AG10803 (cell line): ENCODE measurements at places on chromosomes 6 and 20.

DNA sequence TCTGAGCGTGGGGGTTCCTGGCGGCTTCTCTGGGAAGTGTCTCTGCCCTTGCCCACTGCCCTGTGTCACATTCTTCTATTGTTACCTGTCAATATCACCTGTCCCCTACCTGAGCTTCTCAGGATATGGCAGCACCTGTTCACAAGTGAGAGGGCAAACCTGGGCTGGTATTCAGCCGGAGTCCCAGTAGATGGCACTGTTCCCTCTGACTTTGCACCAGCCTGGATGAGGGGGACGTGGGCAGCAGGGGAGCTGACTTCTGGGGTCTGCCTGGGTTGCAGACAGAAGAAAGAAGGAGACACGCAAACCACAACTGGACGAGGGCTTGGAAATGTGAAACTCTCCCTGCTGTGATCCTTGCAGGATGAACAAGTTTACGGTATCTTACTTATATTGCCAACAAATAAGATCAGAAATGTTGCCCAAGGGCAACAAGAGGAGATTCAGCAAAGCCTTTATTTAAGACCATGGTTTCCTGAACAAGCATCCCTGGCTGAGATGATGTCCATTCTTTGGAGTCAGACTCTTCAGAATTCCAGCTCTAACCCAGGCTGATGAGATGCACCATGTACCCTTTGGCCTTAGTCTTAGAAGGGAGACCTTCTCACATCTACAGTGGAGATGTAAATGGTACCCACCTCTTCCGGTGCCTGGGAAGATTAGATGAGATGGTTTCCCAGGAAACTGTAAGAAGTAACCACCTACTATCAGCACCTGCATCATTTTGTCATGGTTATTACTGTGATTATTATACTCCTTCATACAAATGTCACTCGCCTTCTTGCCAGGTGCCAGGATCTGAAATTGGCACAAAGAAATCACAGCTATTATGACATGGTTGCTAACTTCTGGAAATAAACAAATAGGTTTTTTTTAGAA lies 400.0 kb upstream of the CDH4 start:
- DNase-seq, result no peak

- DNase-seq, result no peak
These were observed 15.9 kb downstream of the BCL2L1 start for GRCh38 chr20:31706607-31707257.

GRCh38 chr6:1838604-1839213 lies 229.0 kb downstream of the FOXC1 start:
- DNase-seq, result no peak

DNA sequence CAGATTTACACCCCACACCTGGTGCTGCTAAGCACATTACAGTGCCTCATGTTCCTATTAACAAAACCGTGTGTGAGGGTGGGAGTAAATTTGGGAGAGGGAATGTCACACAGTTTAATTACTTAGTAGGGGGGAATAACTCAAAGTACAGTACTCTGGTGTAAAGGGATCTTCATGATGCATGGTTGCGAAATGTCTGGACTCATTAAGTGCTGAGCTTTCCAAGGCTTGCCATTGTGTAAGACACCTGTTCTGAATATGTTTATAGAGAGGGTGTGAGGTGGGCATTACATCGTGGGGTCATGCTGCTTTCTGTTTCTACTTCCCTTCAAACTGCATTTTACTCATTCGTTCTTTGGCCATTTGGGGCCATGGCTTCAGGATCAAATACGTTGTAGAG lies 181.2 kb downstream of the ADGRG6 start:
- DNase-seq, result peak; percentile 9

GRCh38 chr6:17851720-17852161 lies 135.7 kb downstream of the KIF13A start:
- no peak for DNase-seq

- no peak for DNase-seq
These were observed 6.4 kb downstream of the ATXN1 start for GRCh38 chr6:16754876-16755275.

- no peak for DNase-seq
These were observed 116.4 kb upstream of the THBS2 start for GRCh38 chr6:169370054-169370453.

- peak; percentile 60 for DNase-seq
These were observed 93.3 kb upstream of the MARCKS start for GRCh38 chr6:113763876-113764275.

DNA sequence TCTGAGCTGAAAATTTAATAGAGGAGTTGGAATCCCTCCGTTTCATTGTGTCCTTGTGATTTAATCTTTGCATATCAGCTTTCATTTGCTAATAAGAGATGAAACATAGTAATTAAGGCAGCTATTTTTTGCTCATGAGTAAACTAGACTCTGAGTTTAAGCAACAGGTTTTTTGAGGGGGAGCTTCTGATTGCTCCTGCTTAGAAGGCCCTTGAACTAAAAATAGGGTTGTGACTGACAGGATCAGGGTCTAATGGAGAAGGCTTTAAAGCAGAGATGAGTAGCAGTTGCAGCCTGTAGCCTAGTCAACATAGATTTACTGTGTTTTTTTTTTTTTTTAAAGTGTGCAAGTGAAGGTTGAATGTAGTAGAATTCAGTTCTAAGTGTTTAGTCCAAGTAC lies 17.4 kb downstream of the HSF2 start:
- DNase-seq, result no peak

- DNase-seq, result peak; percentile 58
These were observed 120.2 kb downstream of the MBOAT1 start for GRCh38 chr6:20092071-20092566.

DNA sequence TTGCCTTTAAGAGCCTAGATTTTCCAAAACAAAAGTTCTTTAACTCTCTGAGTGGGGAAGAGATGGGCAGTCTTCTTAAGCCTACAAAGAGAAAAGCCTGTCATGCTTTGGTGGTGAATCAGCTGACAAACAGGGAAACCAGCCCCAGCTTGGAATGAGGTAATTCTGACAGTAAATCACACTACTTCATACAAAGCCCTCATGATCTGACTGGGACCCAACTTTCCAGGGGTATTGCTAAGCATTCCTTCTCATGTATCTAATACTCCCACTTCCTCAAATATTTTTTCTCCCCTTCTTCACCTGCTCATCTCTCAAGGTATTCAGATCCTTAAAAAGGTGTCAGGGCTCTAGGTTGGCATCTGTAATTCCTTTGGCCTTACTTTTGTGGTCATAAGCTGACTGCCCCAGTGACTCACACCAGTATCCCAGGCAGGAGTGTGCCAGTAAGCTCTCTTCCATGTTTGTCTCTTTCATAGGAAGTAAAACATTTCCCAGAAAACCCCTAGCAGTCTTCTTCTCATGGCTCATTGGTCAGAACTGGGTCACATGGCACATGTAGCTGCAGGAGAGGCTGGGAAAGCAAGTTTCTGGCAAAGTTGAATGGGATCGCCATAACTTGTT lies 15.0 kb upstream of the TBC1D22B start:
- peak; percentile 98 for DNase-seq

DNA sequence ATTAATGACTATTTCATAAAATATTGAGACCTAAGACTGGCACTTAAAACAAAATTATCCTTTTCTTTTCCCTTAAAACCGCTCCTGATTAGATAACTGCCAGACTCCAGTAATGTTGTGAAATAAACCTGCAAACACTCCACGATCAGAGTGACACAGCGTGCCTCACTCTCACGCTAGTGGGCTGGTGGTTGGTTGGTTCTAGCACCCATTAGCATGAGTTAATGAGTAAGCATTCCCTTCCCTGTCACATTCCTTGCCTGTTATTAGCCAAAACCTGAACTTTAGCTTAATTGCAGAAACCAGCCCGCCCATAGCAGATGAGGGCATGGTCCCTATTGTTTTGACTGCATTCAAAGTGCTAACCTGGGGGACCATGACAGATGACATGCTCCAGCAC lies 193.4 kb downstream of the CD83 start:
- no peak for DNase-seq

DNA sequence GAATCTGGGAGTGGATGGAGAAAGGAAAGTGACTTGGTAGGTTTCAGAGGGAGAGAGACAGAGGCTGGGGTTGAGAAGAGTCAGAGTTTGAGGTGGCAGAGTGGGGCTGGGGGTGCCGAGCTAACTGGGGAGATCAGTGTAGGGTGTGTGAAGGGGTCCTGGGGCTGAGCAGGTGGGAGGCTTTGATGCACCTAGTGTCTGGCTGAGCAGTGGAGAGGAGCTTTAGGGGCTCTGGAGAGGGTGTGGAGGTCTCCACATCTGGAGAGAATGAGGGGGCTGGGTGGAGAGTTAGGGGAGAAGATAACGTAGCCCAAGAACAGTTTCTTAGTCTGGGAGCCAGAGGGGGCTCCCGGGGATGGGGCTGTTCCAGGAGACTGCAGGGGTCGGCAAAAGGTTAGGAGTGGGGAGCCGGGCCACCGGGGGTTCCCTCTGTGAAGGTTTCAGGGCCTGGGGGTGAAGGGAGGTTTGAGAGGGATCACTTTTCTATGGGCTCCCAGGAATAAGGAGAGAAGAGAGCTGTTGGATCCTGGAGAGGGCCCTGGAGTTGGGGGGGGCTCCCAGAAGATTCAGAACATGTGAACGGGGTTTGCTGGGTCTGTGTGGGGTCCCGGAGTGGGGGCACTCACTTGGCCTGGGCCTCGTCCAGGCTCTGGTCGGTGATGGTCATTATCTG lies 797 bp downstream of the PBX2 start:
- DNase-seq, result no peak

DNA sequence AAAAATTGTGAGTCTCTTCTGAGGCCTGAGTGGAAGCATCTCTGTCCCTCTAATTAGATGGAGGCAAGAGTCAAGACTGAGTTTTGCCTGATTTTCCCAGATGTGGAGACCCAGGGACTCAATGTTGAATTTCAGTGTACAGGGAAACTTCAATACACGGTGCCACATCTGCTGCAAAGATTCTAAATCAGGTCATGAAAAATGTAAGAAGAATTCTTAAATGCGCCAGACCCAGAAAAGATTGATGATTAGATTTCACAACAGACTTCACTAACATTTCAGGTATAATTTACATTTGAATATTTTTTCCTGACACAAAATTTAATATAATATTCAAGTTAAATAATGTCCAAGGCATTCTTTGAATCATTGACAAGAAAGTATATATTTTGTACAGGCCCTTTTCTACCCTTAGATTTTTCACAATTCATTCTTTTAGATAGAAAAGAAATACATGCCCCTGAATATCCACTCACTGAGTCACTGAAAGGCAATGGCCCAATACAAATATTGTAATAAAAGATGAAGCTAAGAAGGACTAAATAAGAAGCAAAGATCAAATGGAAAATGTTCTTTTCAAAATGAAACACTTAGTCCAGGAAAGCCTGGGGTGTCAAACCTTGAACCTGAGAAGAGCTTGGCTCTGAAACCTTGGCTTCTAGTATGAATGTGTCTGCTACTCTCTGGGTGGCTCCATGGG lies 18.2 kb upstream of the HDGFL1 start:
- no peak for DNase-seq

DNA sequence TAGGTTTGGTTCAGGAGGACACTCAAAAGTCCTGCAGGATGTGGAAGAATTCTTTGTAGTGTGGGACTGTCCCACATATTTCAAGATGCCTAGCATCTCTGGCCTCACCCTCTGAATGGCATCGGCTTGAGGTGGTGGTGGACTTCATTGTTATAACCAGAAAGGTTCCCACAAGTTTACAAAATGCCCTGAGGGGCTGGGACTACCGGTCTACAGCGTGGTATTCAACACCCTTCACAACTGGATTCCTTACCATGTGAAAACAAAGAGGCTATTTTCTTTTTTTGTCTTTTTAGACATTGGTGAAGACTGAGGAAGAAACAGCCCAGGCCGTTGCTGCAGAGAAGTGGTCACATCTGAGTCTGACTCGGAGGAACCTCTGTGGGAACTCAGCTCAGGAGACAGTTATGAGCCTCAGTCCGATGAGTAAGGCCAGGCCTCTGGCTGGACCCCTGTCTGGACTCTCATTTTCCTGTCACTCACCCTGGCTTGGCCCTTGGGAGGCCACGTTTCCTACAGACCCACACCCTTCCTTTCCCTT lies 15.2 kb downstream of the PGBD1 start:
- no peak for DNase-seq

GRCh38 chr6:28777147-28777461 lies 146.7 kb downstream of the TRIM27 start:
- no peak for DNase-seq

DNA sequence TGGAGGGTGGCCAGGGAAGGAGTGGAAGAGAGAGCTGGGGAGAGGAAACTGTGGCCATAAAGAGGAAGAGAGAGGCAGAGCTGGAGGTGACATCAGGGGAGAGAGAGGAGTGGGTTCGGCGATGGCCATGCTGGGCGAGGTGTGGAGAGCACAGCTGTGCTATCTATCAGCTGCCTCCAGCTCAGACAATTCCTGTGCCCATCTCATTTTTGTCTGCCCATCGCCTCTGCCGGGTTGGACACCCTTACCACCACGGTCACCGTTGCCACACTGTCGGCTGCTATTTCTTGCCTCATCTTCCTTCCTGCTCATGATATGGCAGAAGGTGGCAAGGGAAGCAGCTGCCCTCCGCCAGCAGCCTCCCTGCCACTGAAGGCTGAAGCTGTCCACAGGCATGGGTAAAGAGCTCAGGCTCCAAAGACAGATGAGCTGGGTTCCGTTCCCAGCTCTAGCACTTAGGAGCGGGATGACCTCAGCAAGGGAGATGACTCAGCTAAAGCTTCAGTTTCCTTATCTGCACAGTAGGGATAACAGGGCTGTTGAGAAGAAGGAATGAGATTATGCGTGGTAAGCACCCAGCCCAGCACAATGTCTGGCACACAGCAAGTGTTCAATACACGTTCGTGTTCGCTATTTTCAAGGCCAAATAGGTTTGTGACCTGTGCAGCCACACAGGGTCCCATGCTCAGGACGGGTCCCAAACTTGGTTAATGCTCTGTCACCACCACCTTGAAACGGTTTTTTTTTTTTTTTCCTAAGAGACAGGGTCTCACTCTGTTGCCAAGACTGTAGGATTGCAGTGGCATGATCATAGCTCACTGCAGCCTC lies 21.9 kb upstream of the TAF8 start:
- DNase-seq, result no peak

- no peak for DNase-seq
These were observed 559 bp downstream of the SCRT2 start for GRCh38 chr20:675033-675452.

DNA sequence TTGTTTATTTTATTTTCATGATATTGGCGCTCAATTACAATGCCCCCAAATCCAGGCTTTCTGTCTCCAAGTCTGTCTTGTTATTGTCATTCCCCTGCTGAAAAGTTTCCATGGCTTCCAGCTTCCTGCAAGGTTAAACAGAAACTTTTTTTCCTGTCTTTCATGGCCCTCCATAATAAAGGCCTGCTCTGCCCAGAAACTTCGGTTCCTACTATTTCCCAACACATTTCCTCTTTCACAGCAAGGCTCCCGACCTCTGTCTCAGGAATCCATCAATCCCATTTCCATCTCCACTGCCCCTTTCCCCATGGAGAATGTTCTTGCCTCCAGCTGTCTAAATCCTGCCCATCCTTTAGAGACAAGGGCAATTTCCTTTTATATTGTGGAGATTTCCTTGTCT lies 365.2 kb upstream of the JARID2 start:
- no peak for DNase-seq

GRCh38 chr6:150169609-150170008 lies 26.8 kb downstream of the PPP1R14C start:
- DNase-seq, result peak; percentile 86
